BJ (cell line): ENCODE measurements at places on chromosomes 2 and 18.

GRCh38 chr2:72828840-72829507, 3.1 kb upstream of the EXOC6B start:
- DNase-seq = no peak

DNA sequence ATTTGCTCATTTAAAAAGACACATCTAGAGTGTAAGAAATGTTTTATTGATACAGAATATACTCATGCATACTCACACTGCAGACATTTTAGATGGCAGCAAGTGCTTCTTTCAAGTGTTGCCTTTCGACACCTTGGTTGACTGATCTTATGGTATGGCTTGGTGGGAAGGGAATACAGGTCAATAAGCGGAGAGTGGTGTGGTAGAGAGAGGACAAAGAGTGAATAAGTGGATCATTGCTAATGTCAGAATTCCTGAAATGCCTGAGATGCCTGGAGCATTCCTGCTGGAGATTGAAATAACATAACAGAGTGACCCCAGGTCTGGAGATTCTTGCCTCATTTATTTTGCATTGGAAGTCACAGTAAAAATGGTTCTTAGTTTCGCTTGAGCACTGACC, 76.7 kb downstream of the RND3 start:
- DNase-seq = no peak

DNA sequence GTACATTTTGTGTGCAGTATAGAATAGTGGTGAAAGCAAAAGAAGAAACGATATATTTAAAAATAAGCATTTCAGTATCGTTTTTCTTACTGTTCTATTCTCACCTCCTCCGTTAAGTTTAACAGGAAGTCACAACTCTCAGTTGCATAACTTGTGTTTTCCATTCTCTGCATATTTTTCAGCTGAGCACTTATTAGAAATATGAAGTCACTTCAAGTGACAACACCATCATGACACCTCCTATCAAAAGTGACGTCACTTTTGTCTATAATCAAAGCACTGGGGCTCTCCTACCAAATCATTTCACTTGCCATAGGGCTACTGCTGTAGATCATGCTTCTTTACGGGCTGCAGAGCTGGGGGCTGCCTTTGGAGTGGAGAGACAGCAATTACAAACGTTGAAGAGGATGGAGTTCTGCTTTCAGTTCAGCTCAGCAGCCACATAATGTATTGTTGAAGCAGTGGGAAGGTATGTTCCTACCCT, 36.3 kb downstream of the STAT4 start:
- DNase-seq = no peak

DNA sequence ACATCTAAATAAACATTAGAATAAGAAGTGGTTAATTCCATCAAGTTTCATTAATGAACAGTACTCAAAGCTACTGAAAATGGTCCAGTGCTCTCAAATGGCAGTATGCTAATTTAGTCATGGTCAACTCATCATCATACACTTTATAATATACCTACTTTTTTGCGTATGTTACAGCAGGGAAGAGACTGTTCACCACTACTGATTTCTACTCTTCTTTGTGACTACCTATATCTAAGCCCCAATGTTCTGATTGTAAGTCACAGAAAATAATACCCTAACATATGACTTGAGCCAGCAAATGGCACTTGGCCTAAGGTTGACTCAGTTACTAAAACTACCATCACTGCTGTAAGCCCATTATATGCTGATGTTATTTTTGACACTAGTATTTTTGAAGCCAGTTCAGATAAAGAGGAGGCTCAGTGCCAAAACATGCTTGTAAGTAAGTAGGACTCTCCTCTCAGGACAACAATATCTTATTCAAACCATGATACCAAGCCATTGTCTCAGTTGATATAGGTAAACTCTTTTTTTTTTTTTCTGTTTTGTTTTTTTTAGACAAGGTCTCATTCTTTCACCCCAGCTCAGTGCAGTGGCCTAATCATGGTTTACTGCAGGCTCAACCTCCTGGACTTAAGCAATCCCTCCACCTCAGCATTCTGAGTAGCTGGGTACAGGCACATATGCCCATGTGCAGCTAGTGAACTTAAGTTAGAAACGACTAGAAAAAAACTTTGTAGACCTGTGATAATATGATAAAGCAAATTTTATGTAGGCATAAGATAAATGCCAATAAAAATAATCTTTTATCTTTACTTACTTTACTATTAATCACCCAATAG, 266.9 kb downstream of the ZNF385B start:
- DNase-seq = no peak

DNA sequence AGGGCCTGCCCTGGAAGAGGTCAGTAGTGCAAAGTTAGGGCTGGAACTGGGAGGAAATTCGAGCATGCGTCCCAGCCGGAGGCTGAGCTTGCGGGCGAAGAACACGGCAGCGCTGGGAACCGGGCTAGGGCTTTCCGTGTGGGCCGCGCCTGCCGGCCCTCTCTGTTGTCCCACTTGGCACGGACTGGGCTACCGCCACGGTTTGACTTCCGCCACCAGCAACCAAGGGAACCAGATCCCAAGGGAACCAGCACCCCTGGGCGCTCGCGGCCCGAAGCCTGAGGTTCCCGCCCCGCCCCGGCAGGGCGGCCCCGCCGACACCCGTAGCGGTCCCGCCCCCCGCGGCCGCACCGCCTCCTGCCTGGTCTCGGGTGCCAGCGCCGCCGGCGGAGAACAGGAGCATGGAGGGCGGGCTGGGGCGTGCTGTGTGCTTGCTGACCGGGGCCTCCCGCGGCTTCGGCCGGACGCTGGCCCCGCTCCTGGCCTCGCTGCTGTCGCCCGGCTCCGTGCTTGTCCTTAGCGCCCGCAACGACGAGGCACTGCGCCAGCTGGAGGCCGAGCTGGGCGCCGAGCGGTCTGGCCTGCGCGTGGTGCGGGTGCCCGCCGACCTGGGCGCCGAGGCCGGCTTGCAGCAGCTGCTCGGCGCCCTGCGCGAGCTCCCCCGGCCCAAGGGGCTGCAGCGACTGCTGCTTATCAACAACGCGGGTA, at the start of gene SPR:
TSS of gene SPR (plus strand) at position 377 of the 708 bp plus-strand sequence. CDS start at position 402, 25 bp downstream.
- no peak for DNase-seq

- no peak for DNase-seq
These were observed 405.8 kb upstream of the SLC39A10 start for GRCh38 chr2:195251214-195251613.

DNA sequence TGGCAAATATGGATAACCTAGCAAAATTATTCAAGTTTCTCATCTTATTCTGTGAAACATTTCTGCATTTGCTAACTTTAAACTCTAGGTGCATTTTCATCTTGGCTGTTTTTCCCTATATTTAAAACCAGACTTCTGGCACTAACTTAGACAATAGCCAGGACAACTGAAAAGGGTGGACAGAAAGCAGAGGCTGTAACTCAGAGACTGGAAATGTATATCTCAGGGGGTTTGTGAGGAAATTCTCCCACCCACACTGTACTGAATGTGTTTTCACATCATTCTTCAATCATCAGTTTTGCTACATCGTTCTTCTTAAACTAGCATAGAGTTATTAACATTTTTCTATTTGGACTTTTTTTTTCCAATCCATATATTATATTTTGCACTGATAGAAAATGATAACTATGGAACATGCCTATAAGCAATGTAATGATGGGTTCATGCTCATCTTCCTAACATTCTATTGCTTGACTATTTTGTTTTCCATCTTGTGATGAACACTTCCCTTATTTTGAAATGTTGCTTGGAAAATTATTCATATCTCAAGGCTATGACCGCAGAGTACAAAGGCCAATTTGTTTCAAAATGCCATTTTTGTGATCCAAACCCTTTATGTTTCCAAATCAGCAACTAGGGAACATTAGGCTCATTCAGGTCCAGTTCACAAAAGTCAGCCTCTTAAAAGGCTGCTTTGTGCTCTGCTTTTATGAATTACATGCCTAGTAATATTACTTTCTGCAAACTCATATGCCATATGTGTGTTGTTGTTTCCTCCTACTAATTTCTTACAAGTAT, 125.8 kb upstream of the CDH19 start:
- DNase-seq = no peak

DNA sequence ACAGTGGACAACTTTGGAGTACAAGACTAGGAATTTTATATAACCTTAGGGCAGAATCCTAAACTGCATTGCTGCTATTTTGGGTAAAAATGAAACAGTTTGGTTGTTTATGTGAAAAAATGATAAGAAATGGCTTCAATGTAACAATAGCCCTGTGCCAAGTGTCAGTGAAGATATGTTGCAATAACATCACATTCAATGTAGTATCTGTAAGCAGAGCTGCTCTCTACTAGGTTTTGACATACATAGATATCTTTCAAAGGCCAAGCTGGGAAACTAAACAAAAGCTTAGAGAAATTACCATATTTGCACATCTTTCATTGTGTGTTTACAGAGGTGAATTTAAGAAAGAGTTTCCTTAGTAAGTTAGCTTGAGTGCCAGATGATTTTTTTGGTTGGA, 135.0 kb upstream of the DOK6 start:
- DNase-seq = no peak

DNA sequence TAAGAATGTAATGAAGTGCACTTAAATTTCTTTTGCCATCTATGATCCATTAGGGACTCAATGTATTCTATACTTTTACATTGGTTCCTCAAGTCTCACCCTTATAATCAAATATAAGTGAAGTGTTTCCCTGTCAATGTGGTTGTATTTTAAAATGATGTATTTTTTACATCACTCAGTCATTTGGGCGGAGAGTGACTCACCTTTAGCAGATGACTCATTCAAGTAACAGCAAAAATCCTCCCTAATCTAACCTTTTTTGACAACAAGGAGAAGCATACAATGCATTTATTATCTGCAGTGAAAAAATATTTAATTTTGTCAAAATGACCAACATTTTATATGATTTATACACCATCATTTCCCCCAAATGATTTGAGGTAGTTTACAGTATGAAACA, 94.4 kb downstream of the FANCL start:
- no peak for DNase-seq

GRCh38 chr2:237639052-237639835, 11.9 kb downstream of the LRRFIP1 start:
- no peak for DNase-seq

DNA sequence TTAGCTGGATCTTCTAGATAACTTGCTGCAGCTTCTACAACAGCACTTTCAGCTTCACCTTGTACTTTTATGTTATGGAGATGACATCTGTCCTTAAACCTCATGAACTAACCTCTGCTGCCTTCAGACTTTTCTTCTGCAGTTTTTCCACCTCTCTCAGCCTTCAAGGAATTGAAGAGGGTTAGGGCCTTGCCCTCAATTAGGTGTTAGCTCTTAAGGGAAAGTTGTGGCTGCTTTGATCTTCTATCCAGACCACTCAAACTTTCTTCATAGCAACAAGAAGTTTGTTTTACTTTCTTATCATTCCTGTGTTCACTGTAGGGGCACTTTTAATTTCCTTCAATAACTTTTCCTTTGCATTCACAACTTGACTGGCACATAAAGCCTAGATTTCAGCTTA, 52.3 kb downstream of the ARHGAP15 start:
- no peak for DNase-seq

DNA sequence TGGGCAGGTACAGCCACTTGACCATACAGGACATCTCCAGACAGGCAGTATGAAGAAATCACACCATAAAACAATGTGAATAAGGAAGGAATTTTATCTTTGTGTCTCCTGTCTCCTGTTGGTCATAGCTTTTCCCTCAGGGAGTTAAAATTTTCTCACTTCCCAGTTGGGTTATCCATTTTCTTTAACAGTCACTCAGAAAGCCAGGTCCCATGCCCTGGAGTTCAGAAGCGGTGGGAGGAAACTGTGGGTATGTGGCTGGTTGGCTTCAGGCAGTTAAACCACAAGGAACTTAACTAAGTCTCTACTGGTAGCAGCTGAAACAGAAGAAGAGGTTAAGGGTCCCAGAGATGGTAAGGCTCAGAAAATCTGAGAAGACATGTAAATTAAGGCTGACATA, 6.5 kb upstream of the SMAD2 start:
- DNase-seq = no peak

DNA sequence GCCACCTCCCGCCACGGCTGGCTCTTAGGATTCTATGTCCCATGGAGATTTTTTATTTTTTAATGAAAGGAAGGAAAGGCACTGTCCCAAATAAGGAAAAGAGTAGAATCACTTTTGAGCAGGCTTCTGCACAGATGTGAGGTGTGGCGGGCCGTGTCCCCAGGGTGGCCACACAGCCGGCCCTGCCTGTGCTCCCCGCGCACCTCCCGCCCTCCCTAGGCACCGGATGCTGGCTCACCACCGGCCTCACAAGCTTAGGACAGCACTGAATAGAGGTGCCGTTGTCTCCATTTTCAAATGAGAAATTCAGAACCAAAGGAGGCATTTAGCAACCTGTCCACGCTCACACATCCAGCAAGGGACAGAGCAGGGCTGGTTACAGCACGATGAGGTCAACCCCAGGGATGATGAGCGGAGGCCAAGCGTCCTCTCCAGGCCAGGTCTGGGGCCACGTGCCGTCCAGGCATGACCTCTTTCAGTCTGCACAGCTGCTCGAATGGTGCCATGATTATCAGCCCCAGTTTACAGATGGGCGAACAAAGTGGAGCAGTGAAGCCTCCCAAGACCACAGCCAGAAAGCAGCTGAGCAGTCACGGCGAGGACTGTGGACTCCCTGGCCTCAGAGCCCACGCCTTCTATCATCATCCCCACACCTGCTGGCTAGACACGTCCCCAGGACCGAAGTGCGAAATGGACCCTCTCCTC, 20.7 kb upstream of the TEX51 start:
- no peak for DNase-seq

- DNase-seq = no peak
These were observed 54.5 kb downstream of the MAP4K4 start for GRCh38 chr2:101751875-101752619.
